ENCODE measurements at places on chromosomes 11 and 22.
A peak's percentile ranks its signal among the peaks of the same experiment; 100 is the strongest.

- peak; percentile 5 for DNase-seq
Measured at GRCh38 chr11:121722431-121723245, 269.9 kb upstream of the SORL1-AS1 start.

- DNase-seq, result no peak
Measured at GRCh38 chr22:33873186-33873585, 47.1 kb downstream of the LARGE1 start.

- DNase-seq, result no peak
Measured at GRCh38 chr11:128927683-128928336, 14.9 kb downstream of the TP53AIP1 start.

DNA sequence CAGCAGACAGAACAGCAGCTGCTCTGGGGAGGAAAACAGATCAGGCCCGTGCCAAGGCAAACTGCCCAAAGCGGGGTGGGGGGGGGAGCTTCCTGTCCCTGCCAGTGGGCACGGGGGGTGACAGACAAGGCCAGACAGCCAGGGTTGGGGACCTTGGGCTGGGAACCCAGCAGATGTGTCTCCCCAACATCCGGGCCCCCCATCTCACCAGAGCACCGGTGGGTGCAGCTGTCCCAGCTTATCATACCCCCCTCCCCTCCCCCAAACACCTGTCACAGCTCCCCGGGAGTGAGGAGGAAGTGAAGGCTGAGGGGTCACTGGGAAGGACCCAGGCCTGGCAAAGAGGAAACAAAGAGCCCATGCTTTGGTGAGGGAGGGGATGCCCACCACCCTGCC is 1.3 kb downstream of the PPP1R14B start:
- no peak for DNase-seq

GRCh38 chr11:100695911-100696310 is 8.8 kb downstream of the ARHGAP42 start:
- DNase-seq, result no peak

GRCh38 chr11:3665336-3666022 is 5.7 kb downstream of the CHRNA10 start:
- no peak for DNase-seq

GRCh38 chr11:33617672-33618350 is 82.8 kb downstream of the C11orf91 start:
- DNase-seq, result no peak

GRCh38 chr22:47284822-47285221 is 522.4 kb downstream of the TBC1D22A start:
- DNase-seq, result no peak

DNA sequence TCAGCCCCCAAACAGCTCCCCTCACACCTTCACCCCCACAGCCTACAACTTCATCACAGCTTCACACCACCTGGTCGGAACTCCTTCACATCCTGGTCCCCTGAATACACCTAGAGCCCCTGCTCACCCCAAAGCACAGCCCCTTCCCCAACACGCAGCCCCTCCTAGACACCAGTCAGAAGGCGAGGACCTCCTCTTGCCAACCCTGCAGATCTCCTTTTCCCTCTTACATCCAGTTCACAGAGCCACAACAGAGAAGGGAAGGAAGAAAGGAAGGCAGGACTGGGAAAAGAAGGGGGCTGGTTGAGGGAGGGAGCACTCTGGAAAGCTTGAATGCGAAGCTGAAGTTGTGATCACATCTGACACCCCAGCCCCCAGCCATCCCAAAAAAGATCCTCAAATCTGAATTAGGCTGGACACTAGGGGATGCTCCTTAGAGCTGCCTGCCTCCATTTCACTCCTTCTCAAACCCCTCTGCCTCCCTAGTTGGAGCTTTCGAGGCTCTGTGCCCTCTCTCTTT is 629 bp downstream of the CCKBR start:
- DNase-seq, result no peak

DNA sequence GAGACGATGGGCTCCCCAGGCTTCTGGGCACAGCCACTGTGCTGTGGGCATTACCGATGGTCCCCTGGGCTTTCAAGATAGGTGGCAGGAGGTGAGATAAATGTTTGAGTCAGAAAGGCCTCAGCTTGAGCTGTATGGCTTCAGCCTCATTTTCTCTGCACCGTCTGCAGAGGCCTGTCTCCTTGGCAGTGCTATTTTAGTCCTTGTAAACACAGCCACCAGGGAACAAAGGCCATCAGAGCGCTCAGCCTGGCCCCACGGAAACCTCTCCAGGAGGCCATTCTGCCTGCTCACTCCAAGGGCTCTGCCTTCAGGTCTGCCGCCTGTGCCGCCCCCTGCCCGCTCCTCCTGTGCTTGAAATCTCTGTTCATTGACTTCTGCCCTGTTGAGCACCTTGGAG is 1424.9 kb downstream of the TBC1D22A start:
- no peak for DNase-seq

DNA sequence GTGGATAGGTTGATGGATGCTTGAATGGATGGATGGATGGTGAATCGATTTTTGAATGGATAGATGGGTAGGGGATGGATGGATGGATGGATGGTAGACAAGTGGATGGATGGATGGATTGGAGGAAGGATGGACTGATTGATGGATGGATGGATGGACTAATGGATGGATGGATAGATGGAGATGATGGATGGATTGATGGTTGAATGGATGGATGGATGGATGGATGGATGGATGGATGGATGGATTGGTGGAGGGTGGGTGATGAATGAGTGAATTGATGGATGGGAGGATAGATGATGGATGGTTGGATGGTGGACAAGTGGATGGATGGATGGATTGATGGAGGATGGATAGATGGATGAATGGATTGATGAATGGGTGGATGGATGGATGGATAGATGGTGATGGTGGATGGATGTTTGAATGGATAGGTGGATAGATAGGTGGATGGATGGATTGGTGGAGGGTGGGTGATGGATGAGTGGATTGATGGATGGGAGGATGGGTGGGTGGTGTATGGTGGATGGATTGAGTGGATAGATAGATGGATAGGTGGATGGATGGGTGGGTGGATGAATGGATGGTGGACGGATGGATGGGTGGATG is 1140.9 kb downstream of the BRD1 start:
- DNase-seq, result no peak

DNA sequence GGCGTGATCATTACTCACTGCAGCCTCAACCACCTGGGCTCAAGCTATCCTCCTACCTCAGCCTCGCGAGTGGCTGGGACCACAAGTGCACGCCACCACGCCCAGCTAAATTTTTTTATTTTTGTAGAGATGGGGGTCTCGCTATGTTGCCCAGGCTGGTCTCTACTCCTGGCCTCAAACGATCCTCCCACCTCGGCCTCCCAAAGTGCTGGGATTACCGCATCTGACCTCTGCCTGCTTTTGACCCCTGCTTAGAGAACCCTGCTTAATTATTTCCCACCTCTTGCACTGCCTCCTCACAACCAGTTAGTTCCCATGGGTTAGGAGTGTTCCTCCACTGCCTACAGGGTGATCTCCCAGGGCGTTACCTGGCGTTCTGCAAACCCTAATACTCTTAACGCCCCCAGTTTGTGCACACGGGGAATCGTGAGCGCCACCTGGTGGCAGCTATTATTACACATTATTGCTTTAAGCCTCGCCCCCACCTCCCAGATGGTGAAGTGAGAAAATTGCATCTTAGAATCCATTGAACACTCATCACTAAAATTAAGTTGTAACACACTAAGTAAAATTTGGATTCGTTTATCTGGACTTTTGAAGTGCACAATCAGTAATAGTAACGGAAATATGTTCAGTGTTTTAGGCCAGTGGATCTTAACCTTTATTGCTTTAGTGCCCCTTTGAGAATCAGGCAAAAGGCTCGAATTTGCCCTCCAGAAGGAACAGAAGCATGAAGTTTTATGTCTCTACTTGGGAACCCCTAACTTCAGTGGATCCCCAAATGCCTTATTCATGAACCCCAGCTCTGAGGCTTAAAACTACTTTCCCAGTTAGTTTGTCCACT is 61.4 kb upstream of the ASPHD2 start:
- peak; percentile 73 for DNase-seq

- peak; percentile 1 for DNase-seq
Measured at GRCh38 chr22:23066200-23067022, 3.9 kb upstream of the GNAZ start.

DNA sequence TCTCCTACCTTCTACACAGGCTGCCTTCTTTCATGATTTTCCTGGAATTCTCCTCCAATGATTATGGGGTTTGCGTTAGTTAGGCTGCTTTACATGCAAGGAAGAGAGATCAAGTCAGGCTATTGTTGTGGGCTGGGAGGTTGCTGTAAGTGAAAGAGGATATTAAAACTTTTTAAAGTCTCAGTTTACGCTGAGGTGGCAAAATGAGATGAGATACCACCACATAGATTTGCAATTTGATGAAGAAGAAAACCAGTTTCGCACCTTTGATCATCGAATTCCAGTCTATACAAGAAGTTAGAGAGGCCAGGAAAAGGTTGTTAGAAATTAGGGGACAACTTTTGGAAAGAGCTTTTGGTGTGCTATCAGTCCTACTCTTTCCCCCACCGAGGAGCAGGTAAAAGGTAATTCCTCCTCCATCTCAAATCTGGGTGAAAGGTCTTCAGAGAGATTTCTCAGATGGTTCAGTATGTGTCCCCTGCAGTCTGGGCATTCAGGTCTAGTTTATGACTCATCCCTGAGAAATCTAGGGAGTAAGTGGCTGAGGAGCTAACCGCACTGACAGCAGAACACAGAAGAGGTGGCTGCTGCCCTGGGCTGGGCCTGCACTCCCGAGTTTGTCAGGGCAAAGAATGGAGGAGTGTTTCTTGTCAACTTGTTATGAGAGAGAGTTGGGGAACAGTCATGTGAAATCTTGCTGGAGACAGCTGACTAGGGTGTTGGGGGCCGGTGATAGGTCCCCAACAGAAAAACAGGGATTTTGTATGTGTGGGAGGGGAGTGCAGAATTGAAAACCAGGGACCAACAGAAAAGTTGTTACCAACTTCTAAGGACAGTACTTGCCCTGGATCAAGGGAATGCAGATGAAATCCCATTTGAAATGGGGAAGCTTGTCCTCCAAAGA is 34.7 kb downstream of the CCDC83 start:
- DNase-seq, result no peak

DNA sequence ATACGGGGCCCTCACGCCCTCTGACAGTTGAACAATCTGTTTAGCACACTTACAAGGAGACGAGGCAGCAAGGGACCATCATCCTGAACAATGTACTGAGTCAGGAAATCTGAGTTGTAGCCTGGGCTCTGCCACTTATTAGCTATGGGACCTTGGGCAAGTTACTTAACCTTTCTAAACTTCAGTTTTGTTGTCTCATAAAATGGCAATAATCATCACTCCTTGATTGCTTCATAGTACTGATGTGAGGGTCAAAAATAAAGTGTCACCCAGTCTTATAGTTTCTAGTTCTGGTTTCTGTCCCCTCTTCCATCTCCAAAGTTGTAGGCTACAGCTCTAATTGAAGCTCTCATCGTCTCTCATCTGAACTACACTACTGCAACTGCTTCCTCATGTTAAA is 46.7 kb downstream of the RELT start:
- DNase-seq, result no peak

- no peak for DNase-seq
Measured at GRCh38 chr11:112440518-112440917, 179.9 kb upstream of the PLET1 start.

DNA sequence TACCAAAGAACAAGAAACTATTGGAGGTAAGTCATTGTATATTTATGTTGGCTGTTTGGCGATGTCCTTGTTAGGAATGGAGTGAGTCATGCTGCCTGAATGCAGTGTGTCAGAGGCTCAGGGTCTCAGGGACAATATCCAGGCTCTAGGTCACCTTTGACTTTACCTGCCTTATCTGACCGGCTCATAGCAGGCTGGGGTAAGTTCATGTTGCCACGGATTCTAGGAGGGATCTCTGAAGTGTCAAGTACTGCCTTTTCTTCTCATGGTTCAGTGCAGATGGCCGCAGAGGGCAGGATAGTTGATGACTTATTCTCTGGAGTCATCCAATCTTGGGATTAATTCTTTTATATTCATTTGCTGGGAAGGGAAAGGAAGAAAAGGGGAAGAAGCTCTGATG is 53.2 kb downstream of the SPON1 start:
- DNase-seq, result no peak

GRCh38 chr11:60910711-60911380 is 3.1 kb upstream of the TMEM109 start:
- DNase-seq, result no peak

GRCh38 chr11:128464878-128465450 is 122.4 kb downstream of the ETS1 start:
- no peak for DNase-seq

DNA sequence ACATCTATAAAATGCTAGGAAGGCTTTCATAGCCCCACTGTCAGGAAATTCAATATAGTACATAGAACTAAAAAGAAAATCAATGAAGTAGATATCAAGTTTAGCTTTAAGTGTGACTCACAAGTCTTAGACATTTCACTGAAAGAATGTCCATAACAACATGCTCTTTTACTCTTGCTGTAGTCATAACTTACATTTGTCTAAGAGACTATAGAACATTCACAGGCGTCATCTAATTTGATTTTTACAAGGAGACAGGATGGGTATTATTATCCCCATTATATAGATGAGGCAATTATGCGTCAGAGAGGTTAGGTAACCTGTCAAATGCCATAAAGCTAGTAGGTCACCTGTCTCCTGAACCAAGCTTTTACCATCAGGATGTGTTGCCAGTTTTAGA is 36.9 kb downstream of the BDNF start:
- DNase-seq, result no peak

DNA sequence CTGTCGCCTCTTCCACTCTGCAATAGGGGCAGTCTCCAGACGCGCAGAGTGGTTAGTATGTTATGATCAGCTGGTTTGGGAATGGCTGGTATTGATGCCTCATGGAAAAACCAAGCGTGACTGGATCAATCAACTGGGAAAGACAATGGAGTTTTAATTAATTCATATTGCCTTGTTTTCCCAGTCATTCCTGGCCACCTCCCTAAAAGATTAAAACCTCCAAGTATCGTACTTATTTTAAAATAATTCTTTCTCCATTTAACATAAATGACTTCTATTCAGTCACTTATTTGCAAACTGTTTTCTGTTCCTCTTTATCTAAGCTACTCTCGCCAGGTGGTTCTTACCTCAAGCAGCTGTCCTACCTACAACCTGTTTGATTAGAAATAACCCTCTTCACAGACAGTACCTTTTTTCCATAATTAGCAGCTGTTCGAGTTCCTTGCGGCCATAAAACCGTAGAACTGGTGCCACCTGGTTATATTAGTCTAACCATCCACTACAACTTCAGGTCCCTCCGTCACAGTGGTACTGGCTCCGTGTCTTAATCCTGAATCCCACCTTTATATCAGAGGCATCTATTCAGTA is 898 bp downstream of the ZNF215 start:
- DNase-seq, result no peak

- no peak for DNase-seq
Measured at GRCh38 chr11:122523846-122524805, 131.4 kb upstream of the UBASH3B start.

Data from stimulated activated naive CD8-positive, alpha-beta T cell treated with anti-CD3 and anti-CD28 coated beads, Interleukin-15, Interleukin-2, amounts not matched to agents 100 U/mL and 50 U/mL, for 24 hours (primary cell).